ENCODE measurements at places on chromosomes 16 and 17.

GRCh38 chr16:69301861-69302260 is 9.3 kb upstream of the VPS4A start:
- DNase-seq: no peak

DNA sequence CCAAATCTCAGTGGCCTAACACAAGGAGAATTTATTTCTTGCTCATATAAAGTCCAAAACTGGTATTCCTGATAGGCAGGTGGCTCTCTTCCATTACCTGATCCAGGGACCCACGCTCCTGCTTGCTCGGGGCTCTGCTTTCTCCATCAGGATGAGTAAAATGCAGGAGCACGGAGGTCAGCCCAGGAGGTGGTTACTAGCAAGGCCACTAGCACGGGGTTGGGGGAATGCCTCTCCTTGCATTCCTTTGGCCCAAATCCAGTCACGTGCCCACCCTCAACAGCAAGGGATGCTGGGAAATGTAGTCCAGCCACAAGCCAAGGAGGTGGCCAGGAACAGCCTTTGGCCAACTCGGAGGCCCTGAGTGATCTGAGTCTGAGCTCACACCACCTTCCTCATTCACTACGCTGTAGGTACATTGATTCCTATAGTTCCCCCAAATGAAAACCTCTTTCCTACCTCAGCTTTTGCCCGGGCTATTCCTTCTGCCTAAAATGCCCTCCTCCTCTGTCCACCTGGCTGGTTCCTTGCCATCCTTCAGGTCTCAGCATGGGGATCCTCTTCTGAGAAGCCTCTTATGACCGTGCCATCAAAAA is 38.3 kb upstream of the HAPSTR1 start:
- DNase-seq: no peak

DNA sequence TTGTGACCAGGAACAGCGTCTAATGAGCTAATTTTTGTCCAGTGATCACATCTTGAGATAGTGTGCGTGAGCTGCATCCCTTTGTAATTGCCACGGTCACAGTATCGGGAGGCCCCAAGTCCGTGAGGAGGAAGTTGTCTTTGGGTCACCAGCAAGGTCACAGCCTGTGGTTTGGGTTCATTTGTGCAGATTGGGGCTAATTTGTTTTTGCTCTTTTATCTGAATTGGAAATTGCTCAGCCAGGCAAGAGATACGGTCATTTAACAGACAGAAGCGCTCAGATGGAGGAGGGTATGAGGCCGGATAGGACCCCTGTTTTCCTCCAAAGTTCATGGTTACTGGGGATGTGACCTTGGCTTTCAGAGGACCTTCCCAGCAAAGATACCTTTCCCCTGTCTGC is 174.1 kb downstream of the SNX29 start:
- no peak for DNase-seq

GRCh38 chr17:41417576-41418015 is 6.8 kb downstream of the KRT37 start:
- no peak for DNase-seq

DNA sequence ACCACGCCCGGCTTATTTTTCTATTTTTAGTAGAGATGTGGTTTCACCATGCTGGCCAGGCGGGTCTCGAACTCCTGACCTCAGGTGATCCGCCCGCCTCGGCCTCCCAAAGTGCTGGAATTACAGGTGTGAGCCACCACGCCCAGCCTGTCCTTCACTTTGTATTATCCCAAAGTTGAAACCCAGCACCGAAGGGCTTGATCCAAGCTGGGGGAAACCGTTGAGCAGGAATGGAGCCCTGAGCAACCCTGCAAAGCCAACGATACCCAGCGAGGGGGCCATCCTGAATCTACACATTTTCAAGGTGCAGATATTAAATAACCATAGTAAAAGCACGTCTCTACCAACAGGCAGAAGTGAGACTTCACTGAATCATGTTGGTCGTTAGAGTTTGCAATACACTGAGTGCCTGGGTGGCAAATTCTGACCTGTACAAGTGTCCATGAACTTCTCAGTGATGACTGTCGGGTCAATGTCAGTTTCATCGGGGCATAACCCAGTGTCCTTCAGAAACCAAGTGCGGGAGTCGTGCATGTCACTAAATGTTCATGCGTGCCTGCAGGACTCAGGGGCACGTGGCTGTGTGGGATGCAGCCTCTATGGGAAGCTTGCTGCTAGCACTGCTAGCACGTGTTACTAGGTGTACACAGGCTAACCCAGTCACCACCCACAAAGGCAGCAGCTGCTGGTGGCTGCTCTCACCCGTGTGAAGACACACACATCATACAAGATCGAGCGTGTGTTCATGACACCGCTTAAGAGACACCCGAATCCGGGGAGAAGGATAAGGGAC is 10.5 kb upstream of the RBFOX3 start:
- DNase-seq: no peak

- DNase-seq: peak; percentile 15
Measured at GRCh38 chr17:83180996-83181481, 101.6 kb downstream of the METRNL start.

- DNase-seq: peak; percentile 94
Measured at GRCh38 chr16:89657442-89658220, at the start of the genes CHMP1A and SPATA33. CHMP1A (minus strand) TSS chr16:89657708; CDS start chr16:89657588, 120 bp downstream. SPATA33 (plus strand) TSS chr16:89657836; CDS start chr16:89657912, 76 bp downstream.

GRCh38 chr16:8752706-8753105 is 44.7 kb downstream of the TMEM186 start:
- no peak for DNase-seq

DNA sequence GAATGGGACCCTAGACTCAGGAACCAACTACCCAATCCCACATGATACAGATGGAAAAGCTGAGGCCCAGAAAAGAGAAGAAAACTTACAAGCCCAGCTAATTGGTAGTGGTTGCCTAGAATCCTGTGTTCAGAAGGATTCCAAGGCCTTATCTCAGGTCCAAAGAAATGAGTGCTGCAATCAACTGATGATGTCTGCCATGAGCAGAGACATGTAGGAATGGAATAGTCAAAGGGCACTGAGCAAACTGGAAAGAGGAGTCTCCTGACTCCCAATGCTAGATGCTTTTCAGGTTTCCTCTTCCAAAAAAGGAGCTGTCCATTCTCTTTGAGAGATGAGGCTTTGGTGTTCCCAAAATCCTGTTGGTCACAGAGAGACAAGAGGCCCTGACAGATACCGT is 210.6 kb downstream of the ZNF423 start:
- DNase-seq: no peak

GRCh38 chr17:57518587-57519581 is 226.2 kb downstream of the CCDC182 start:
- DNase-seq: no peak

- no peak for DNase-seq
Measured at GRCh38 chr16:63690961-63691360, 1430.9 kb downstream of the CDH11 start.

DNA sequence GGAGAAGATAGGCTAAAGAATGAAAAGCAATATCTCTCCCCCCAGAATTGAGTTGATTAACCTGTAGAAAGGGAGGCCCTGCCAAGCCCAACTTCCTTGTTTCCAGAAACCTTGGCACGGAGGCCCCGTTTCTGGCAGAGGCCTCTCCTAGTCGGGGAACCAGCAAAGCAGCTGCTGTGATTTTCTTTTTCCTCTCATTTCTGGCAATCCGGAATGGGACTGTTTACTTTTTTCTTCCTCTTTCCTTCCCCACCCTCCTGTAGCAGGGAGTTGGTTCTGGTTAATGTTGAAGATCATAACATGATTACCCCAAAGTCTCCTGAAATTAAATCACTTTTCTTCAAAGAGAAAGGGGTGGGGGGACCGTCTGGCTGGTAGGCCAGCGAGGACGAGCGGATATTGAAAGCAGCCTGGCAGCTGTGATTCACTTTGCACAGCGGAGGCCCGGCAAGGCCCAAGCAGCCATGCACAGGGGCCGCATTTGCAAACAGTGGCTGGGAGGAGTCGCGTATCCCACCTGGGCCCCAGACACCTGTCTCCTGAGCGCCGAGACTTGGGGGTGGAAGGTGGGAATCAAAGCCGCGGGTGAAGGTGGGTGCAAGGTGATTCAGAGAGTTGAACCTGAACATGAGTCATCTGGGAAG is 51.5 kb downstream of the NTN1 start:
- no peak for DNase-seq

- peak; percentile 71 for DNase-seq
Measured at GRCh38 chr17:75238684-75239191, 22.7 kb downstream of the GGA3 start.

DNA sequence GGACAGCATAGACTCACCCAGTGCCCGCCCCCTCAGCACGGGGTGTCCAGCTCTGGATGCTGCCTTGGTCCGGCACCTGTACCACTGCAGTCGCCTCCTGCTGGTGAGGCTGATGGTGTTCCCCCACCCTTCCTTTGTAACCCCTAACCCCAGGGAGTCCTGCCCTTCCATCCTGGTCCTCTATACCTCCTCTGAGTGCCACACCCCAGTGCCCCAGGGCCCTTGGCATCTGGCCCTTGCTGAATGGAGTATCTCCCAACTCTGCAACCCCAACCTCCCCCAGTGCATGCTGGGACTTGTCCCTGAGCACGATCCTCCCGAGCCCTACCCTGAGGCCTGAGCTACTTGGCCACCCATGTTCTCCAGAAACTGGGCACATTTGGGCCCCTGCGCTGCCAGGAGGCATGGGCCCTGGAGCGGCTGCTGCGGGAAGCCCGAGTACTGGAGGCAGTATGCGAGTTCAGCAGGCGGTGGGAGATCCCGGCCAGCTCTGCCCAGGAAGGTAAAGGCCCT is 15.8 kb downstream of the RIPOR1 start:
- DNase-seq: no peak

GRCh38 chr17:71252436-71252835 is 868.4 kb upstream of the SOX9 start:
- DNase-seq: no peak

- DNase-seq: no peak
Measured at GRCh38 chr16:57531253-57531575, 5.2 kb downstream of the CCDC102A start.

DNA sequence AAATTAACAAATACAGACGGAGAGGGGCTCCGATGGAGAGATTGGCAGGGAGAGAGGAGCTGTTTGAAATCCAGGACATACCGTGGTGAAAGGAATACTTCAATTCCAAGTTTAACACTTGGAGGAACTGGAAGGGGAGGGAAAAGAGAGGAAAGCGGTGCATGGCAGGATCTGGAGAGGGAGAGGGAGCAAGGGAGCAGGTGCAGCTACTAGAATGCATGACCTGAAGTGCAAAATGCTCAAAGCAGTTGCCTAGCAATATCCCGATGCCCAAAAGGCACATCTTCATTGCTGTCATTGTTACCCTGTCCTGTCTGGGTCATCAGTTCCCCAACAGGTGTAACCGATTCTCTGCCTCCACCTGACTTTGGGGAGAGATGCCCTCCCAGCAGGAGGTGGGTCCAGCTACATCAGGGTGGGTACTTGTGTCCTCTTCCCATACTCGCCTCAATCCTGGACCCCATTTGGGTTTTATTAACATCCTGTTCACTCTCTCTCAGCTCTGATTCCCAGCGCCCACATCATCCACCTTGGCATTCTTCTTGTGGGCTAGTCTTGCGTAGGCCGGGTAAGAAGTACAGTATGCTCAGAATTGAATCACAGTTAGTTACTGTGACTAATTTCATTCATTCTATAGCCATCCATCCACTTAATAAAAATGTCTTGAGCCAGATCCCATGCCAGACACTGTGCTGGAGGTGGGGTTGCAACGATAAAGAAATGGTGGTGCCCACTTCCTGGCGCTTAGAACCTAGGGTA is 37.4 kb upstream of the EMP2 start:
- no peak for DNase-seq

DNA sequence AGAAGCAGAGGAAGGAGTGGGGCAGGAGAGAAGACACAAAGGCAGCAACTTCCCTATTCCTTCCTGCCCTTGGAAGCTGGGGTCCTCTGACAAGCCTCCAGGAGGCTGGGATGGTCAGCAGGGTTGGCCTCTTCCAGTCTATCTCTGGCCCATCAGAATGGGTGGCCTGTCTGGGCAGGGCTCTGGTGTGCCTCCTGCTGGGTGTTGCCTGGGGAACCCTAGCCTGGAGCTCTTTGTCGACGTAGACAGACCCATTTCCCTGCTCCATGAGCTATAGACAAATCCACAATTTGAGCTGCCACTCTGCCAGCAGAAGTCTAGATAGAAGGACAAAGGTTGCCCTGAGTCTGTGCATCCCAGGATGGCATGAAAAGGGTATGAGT is 11.4 kb downstream of the IGFBP4 start:
- DNase-seq: no peak

DNA sequence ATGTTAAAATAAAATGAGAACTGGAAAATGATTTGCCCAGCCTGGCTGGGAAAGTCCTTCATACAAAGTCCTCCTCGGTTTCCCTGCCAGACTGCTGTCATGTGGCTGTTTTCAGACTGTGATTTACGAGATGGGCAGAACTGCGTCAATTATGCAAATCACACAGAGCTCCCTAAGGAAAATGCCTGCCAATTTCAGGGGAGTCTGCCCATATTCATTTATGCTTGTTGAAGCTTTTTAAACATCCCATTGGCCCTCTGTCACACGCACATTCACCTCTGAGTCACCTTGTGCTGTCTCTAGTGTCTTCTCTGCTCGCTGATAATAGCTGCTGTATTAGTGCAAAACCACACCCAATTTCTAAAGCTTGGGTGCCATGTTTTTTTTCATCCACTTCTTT is 81.7 kb upstream of the FAM20A start:
- DNase-seq: no peak

DNA sequence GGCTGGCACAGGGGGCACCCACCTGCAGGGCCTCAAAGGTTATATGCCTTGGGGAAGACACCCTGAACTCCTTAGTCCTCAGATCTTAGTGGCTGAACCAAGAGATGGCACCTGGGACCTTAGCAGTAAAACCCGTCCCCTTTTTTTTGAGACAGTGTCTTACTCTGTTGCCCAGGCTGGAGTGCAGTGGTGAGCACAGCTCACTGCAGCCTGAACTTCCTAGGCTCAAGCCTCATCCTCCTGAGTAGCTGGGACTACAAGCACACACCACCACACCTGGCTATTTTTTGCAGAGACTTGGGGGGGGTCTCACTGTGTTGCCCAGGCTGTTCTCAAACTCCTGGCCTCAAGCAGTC is 237.2 kb downstream of the MRTFB start:
- no peak for DNase-seq

- no peak for DNase-seq
Measured at GRCh38 chr16:69823831-69824563, 61.9 kb downstream of the WWP2 start.
